ENCODE measurements at places on chromosomes 12 and 14.

DNA sequence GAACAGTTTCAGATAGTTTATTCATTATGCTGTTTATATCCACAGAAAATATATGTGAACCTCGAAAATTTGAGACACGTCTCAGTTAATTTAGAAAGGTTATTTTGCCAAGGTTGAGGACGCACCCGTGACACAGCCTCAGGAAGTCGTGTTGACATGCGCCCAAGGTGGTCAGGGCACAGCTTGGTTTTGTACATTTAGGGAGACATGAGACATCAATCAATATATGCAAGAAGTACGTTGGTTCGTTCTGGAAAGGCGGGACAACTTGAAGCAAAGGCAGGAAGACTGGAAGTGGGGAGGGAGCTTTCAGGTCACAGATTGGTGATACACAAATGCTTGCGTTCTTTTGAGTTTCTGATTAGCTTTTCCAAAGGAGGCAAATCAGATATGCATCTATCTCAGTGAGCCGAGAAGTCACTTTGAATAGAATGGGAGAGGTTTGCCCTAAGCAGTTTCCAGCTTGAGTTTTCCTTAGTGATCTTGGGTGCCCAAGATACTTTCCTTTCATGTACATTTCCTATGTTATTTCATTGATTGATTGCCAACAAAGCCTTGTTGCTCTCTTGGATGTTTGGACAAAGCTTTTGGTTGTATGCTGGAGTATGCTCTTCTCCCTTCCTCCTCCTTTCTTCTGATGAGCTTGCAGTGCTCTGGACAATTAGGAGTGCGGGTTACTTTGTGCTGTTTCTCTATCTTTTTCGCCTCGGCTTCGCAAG lies 3.2 kb downstream of the SNAPC1 start:
- DNase-seq, result no peak

DNA sequence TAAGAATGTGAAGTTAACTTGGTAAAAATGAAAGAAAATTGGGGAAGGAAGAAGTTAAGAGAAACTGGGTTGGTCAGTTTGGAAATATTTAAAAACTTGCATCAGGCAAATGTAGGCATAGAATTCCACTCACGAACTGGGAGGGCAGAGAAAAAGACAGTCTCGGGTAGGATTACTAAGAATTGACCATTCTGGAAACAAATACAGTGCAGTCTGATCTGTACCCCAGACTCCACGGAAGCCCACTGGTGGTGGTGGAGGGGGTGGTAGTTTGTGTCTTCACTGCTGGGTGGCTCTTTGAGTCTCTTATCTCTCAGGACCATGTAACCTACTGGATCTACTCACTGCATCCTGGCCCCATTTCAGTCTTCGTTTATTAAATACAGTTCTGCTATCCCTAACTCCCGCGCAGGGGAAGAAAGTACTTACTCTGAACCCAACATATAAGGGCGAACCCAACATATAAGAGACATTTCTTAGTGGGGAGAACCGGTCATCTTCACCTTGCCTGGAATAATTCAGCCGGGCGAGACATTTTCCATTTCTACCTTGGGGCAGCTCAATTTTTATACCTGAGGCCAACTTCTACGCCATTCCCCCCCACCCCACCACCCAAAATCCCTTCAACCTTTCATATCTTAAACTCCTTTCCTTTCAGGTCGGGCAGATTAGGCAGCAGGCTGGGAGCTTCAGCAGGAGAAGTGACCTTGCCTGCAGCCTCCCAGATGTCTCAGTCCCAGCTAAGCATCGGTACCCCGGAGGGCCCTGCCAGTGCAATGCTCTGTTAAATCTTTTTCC lies 1.7 kb downstream of the SLC2A3 start:
- DNase-seq, result no peak

GRCh38 chr14:24080888-24081738 lies 9.8 kb downstream of the CPNE6 start:
- peak; percentile 17 for DNase-seq

GRCh38 chr12:132511516-132512196 lies 21.7 kb downstream of the FBRSL1 start:
- DNase-seq, result no peak

DNA sequence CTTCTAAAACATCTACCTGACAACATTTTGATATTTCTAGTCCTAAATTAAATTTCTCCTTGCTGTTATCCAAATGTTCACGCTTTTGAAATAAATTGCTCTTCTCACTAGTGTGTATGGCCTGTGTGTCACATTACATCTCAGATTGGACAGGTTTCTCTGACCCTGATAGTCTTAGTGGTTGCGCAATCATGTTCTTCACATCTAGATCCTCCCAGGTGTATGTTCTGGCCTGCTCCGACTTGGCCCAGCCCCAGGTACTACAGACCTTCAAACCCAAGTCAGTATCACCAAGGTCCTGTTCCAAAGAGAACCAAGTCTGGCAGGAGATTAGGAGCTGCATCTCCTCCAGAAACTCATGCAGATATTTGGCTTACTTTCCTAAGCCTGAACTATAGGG lies 209.5 kb downstream of the ASCL1 start:
- DNase-seq, result no peak

DNA sequence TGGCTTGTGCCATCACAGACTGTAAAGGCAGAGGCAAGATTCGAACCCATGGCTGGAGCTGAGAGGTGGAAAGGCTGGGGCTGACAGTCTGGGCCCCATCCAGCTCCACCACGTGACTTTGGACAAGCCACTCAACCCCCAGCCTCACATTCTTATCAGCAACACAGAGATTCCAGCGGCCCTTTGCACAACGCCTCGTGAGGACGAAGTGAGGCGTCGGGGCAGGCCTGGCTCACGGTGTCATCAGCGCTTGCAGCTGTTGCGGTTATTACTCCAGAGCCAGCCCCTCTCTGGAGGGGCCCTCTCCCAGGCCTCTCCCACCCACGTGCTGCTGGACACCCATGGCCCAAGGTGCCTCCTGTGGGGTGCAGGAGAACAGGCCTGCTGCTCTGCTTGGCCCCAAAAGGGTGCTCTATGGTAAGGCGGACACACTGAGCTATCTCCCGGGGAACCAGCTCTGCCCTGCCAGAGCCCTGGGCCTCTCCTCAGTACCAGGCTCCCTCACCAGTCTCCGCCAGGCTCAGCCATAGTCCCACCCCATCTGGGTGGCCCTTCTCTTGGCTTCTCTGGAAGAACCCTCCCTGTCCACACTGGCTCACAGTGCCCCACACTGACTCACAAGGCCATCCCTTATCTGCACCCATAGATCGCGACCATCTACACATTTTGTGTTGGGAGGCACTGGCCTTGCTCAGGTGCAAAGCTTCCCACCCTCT lies 21.1 kb downstream of the CHGA start:
- DNase-seq, result no peak

DNA sequence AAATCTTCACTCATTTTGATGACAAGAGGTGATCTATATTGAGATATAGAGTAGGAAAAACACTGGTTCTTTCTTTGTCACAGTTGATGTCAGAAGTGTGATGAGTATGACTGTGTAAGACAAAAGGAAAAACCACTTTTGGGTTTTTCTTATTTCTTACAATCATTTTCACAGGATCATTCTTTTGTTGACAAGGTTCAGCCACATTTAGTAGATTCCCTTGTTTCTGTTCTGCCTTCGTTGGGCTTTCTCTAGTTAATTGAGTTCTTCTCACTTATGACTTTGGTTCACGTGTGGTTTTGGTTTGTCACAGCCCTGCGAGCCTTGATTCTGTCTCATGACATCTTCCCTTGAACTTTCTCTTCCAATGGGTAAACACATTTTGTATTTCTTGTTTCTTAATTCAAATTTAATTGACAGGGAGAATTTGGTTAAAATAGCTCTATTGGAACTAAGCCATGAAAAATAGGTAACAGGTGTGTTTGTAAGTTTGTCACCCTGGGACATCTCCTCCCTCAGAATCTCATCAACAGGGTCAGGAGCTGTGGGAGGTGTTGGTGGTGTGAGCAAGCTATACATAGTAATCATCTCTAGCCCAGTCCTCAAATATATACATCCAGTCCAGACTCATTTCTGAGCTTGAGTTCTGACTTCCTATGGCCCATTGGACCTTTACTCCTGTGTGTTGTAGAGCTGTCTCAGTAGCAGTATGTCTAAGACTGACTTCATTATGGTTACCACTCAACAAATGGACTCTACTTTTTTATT lies 255.3 kb downstream of the BMP4 start:
- no peak for DNase-seq

DNA sequence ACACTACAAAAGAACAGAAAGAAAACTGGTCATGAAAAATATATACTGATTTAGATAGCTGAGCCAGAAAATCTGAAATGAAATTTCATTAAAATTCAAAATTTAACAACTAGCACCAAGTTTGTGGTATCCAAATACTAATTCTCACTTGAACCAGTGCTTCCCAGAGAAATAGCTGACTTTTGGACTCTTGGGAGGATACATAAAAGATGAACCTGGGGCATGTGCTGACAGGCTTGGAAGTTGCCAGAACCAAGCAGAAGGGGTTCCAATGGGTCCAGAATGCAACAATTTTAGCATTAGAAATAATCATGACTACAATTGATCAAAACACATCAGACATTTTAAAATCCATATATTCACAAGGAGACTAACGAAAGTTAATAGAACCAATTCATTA lies 175.0 kb downstream of the MDGA2 start:
- no peak for DNase-seq

DNA sequence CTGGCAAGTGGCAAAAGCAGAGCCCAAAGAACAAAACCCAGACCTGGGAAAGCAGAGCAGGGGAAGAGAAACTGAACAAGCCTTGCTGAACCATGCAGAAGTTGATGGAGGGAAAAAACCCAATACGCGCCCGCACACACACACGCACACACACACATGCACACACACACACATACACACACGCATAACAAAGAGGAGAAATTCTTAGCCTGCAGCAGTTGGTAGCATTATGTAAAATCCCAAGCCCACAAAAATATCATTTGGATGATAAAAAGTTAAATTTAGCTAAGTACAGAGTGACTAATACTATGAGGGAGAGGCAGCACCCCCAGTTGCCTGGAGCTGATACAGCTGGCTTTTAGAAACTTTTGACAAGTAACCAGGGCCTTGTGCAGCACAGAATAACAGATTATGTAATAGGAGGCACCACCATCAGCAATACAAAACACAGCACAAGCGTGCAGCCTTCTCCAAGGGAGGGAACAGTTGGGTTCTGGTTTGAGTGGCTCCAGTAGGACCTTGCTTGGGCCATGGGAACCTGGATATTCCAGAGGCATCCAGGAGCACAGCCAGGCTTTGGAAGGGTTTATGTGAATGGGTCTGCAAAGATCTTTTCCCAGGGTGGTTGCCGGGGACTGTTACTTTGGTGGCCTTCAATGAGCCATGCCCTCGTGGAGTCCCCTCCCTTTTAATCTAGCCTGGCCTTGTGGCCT lies 35.3 kb downstream of the PITPNM2 start:
- DNase-seq, result peak; percentile 97

DNA sequence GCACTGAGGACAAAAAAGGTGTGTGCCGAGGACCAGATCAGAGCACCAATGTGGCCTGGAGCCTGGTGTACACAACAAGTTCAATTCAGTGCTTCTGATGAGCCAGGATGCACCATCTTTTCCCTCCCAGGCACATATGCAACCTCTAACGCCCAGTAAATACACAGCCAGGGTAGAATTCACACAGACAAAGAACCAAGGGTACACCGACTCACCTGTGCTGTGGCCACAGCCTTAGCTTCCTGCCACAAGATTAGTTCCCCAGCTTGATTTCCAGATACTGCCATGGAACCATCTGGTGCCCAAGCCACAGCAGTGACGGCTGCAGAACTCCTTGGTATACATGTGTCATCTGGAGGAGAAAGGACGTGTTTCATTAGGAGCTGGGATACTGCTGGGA lies 29.4 kb downstream of the PARP2 start:
- no peak for DNase-seq

- peak; percentile 87 for DNase-seq
These were observed 3.6 kb upstream of the SLC7A8 start for GRCh38 chr14:23186913-23187654.

DNA sequence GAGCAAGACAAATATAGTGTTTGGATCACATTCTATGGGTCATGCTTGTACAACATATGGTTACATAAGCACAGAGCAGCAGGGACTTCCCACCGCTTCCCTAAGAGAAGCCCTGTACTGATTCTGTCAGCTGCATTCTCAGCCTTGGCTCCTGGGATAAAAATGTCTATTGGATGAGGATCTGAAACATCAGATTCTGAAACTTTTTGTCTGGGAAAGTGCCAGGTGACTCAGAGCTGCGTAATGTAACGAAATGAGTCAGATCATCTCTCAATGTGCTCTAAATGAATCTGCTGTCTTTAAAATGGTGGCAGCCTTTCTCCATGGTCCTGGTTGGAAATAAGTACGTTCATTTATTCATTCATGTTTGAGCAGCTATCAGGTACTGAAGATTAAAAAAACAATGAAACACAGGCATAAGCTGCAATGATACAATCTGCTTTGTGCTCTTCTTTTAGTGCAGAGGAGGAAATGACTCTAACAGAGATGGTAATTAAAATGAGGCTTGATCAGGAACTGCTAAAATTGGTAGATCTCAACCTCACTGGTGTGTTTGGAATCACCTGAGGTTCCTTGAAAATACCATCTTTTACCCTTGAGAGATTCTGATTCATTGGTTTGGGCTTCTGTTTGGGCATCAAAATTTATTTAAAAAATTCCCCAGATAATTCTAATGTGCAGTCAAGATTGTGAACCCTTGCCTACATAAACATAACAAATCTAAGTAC lies 99.1 kb upstream of the NAP1L1 start:
- peak; percentile 96 for DNase-seq

DNA sequence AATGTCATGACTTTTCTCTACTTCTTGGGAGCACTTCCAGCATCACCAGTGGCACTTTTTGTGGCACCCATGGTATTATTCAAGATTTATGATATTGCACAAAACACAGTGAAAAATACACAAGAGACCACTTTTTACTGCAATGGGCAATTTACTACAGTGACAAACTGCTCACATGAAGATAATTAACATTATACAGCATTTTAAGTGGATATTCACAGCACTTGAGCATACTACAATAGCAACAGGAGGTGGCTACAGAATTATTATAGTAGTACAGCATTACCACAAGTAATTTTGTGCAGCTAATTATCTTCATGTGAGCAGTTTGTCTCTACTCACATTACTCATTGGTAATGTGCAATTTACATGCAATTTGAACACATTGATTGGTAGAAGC lies 18.3 kb downstream of the IL26 start:
- no peak for DNase-seq

DNA sequence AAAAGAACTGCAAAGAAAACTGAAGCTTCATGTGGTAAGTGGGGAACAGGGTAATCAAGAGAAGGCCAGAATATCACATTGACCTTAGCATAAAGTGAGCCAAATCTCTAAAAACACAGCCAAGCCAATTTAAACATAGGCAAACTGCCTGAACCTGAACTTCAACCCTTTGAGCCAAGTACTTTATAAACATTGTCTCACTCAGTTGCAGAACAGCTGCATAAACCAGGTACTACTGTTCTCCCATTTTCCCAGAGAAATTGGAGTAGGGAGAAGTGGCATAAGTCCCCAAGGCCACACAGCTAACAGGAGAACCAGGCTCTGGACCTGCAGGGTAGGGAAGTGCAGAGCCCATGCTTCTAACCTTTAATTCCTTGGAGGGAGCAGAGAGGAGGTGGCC lies 30.4 kb upstream of the FKBP4 start:
- DNase-seq, result no peak

All from cardiac fibroblast (primary cell).